Activated T-cell treated with anti-CD3 and anti-CD28 coated beads for 48 hours (primary cell): ENCODE measurements at places on chromosomes 2 and 18.

DNA sequence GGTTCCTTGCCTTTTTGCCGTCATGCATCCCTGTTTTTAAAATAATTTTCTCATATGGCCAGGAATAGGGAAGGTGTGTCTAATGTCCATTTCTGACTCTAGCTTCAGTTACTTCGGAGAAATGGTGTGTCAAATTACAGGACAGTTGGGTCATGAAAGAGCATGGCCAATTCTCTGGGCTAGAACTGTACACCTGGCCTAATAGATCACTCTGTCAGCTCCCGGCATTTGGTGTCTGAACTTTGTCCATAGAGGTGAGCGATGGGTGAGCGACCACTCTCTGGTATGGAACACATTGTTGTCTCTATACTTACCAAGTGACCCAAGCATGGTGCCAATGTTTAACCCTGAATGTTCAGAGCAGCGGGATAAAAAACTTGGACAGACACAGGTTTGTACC, 38.3 kb upstream of the ASB18 start:
- no peak for DNase-seq

GRCh38 chr18:80239830-80240229, 7.5 kb downstream of the PARD6G start:
- no peak for DNase-seq

- DNase-seq, result no peak
These were observed 4.1 kb downstream of the LDAH start for GRCh38 chr2:20818820-20819219.

GRCh38 chr2:109304242-109304641, 175.2 kb downstream of the SH3RF3 start:
- no peak for DNase-seq

DNA sequence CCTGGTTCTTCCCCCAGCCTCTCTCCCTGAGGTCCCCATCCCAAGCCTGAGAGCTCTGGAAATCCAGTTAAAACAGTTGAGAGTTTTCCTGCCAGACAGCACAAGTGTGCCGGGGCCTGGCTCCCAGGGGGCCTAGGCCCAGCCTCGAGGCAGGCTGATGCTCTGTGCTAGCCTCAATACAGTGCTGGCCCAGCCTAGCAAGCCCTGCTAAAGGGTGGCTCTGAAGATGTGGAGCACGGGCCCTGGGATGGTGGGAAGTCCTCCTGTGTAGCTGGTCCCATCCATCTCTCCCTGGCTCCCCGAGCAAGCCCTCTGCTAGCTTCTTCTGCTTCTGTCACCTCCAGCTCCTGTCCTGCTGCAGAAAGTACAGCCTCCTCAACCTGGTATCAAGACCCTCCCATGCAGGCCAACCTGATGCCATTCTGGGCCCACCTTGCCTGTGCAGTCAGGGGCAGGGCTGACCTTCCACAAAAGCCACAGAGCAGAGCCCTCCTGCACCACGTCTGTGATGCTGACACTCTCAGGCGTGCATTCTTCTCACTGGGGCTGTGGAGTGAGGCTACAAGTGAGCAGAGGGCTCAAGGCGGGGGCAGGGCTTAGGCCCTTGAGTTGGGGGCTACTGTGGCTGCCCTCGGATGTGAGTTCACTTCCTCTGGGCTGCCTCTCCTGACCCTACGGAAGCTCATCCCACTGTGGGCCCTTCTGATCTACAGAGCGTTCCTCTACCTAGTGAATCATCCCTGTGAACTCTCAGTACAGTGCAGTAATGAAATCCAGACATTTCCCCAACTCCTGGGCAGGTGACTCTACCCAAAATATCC, 60.1 kb upstream of the LAPTM4A start:
- no peak for DNase-seq

GRCh38 chr2:30437809-30438548, 9.1 kb upstream of the LCLAT1 start:
- DNase-seq, result no peak

GRCh38 chr2:47031909-47032668, 116.5 kb upstream of the MCFD2 start:
- no peak for DNase-seq

DNA sequence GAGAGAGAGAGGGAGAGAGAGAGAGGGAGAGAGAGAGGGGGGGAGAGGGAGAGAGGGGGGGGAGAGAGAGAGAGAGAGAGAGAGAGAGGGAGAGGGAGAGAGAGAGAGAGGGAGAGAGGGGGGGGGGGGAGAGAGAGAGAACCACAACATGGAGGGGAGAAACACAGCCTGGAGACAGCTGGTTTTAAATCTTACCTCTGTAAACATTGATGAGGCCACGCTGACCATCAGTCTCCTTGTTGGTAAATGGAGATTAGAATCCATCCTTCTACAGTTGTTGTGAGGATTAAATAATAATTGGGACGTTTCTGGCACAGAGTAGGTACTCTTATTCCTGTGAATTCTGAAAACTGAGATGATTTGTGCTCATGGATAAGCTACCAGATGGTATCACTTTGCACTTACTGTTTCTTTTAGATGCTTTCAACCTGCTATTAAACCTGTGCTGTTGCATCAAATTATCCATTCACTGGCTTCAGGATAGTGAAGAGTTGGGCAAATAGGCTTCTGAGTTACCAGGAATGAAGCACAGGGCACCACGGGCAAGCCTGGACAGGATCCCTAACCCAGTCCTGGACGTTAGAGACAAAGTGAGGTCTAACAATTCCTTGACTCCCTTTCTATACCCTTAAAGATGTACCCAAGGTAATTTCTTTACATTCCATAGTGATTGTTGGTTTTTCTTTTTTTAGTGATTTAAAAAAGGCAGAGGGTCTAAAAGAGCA, 318.1 kb downstream of the ZNF521 start:
- no peak for DNase-seq

- no peak for DNase-seq
These were observed 112.1 kb downstream of the KYNU start for GRCh38 chr2:142989273-142990204.

GRCh38 chr2:34627003-34627402, 1027.9 kb upstream of the FAM98A start:
- DNase-seq, result no peak
